T-helper 9 cell (primary cell): ENCODE measurements at places on chromosomes 3 and 15.

DNA sequence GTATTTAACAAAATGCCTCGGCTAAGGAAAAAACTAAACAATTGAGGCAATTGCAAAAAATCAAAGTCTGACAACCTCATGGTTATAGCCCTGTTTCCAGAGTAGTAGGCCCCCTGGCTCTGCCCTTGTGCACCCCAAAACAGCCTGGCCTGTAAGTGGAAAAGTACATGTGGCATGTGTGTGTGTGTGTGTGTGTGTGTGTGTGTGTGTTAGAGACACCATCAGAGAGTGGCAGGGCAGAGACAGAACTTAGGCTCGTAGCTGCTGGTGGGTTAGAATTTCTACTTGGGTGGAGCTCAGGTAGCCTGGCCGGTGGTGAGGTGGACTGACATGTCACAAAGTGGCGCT lies 14.1 kb upstream of the AHSG start:
- DNase-seq: no peak

GRCh38 chr3:143413372-143413771 lies 293.8 kb downstream of the CHST2 start:
- no peak for DNase-seq

DNA sequence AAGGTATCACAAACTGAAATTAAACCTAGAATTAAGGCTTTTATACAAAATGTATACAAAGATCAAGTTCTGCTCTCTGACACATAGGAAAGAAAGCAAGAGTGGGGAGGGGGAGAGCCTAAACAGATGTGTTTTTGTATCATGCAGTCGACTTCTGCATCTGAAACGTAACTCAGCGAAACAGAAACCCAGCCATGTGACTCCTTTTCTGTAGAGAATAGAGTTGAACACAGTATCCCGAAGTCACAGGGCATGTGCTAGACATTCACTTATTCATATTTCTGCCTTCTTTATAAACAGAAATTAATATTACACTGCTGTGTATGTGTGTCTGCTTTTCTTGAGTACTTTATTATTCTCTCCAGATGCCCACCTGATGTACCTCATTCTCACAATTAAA lies 121.0 kb downstream of the PDZRN3 start:
- DNase-seq: no peak

GRCh38 chr3:167671878-167672427 lies 18.2 kb upstream of the WDR49 start:
- no peak for DNase-seq

- DNase-seq: no peak
Measured at GRCh38 chr15:87752250-87752951, 504.1 kb downstream of the NTRK3 start.

GRCh38 chr15:91947683-91948608 lies 94.4 kb downstream of the SLCO3A1 start:
- no peak for DNase-seq

DNA sequence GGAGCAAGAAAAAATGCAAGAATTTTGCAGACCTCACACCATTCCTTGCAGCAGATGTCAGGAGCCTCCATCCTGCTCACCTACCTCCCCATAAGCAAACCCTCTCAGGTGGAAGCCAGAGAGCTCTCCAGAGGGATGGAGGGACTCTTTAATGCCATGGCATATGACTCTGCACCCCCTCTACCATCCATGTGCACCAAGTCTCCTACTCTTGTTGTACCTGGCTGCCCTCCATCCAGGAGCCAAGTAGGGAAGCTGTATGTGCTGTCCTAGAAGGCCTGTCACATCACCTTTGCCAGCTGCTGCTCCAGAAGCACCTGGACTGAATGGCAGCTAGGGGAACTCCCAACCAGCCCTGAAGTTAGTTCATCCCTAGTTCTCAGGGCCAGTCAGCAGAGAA lies 38.5 kb upstream of the PRR20G start:
- no peak for DNase-seq

DNA sequence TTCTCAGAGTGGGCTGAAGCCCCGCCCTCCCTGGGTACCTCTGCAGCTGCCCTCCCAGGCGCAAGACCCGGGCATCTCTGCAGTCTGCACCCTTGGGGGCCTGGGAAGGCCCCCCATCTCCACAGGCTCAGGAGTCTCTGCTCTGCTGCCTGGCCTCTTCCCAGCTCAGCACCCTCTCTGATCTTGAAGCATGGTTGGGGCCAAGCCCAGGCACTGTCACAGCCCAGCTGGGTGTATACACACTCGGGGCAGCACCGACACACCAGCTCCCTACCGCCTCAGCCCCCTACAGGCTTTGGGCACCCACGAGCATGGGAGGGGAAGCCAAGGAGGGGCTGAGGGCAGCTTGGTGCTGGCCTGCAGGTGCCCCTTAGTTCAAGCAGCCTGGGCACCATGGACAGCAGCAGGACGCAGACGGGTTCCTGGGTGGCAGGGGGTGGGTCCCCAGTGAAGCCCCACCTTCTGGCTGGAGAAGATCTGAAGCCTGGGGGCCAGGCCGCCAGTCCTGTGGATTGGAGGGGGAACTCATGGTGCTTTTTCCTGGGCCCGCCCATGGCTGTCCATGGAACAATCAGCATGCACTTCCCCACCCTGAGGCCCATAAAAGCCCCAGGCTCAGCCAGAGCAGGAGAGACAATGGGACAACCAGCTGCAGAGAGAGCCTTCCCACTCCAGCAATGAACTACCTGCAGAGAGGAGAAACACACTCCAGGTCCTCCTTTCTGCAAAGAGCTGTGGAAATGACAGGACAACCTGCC lies 170.6 kb downstream of the TJP1 start:
- DNase-seq: no peak

DNA sequence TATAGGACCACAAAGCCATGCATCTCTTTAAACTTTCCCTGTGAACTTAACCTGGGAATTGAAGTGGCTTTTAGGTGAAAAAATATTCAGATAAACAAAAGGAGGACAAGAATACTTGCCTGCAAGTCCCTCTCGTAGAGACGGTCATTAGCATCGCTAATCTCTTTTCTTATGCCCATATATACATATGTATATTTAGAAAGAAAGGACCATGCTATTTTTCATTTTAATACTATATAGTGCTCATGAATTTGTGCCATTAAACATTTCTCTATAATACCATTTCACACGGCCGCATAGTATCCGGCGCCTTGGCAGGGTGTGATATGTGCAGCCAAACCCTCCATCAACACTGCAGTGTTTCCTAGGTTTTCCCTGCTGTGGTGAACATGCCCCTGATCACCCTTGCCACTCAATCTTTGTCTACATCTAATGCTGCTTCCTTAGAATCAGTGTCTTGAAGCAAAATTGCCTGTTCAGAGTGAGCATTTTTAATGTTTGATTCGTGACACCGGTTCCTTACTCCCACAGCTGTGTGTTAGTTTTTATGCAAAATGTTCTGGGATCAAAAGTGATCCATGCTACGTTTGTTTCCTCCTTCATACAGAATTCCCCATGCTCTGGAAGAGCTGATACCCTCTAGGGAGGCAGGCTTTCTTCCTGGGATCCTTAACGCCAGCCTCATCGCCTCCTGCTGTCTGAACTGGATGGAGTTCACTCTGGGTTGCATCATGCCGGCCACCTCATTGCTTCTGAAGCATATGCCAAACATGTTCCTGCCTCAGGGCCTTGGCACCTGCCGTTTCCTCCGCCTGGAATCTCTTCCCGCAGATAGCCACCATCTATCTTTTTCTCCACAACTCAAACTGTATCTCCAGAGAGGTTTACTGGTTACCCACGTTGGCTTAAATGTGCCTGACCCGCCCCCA lies 118.1 kb downstream of the FBLN2 start:
- DNase-seq: no peak

GRCh38 chr3:139537795-139538621 lies 1.5 kb downstream of the RBP1 start:
- DNase-seq: no peak

DNA sequence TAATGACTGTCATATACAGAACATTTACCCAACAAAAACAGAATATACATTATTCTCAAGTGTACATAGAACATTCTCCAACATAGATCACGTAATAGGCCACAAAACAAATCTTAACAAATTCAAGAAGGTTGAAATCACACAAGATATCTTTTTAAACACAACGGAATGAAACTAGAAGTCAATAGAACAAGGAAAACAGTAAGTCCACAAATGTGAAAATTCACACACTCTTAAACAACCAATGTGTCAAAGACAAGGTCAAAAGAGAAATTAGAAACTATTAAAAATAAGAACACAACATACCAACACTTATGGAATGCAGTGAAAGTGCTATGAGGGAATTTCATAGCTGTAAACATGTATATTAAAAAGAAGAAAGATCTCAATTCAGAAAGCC lies 81.2 kb upstream of the SLCO2A1 start:
- DNase-seq: no peak

- DNase-seq: no peak
Measured at GRCh38 chr15:87527416-87527815, 729.1 kb downstream of the NTRK3 start.

- DNase-seq: no peak
Measured at GRCh38 chr15:67048281-67049279, 16.8 kb upstream of the SMAD3 start.

DNA sequence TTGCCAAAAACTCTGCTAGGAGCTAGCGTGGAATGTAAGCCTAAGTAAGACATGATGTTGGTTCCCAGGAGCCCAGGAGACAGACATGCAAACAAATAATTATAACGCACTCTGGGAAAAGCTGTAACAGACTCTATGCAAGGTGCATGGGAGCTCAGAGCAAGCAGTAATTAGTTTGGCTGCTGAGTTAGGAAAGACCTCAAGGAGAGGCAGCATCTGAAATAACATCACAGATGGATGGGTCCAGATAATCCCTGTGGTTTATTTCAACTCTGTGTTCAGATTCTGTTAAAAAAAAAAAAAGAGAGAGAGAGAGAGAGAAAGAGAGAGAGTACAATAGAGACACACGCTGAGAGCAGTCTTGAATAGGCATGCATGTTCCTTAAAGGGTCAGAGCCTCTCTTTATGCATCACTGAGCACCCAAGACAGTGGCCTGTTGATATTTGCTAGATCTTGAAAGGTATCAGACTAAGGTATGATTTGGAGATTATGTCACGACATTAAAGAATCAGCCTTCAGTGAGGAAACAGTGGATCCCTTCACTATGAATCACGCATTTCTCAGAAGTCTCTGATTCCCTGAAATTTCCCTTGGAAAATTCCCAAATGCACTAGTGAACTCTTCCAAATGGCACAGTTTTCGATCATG lies 124.4 kb upstream of the LIPC start:
- no peak for DNase-seq

- no peak for DNase-seq
Measured at GRCh38 chr15:48584090-48584811, 61.3 kb downstream of the FBN1 start.

DNA sequence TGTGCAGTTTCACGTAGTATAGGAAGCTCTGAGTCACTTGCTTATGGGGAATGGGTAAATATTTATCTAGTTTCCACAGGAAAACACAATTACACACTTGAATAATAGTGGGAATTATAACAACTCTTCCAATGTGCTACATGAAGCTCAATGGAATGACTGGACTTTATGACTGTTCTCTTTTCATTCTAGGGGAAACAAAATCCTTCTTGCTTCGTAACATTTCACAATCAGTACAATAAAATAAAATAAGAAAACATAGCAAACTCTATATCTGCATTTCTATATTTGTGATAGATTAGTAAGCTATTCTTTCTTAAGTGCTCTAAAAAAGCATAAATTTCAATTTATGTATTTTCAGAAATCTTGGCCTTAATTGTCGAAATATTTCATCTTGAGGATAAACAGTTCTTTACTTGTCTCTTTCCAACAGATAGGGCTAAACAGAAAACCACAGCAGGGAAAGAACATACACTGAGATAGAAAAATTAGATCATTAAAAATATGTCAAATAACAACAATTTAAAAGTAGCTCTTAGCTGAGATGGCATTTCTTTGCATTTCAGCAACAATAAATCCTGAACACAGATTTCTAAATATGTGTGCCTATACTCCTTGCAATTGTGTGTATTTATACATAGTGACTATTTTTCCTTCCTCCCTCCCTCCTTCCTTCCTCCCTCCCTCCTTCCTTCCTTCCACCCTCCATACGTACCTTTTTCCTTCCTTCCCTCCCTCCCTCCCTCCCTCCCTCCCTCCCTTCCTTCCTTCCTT lies 395.5 kb upstream of the KCNMB2 start:
- DNase-seq: no peak

- no peak for DNase-seq
Measured at GRCh38 chr3:59769127-59769750, 719.4 kb upstream of the CFAP20DC start.
